ENCODE measurements at places on chromosomes 11 and 22.

DNA sequence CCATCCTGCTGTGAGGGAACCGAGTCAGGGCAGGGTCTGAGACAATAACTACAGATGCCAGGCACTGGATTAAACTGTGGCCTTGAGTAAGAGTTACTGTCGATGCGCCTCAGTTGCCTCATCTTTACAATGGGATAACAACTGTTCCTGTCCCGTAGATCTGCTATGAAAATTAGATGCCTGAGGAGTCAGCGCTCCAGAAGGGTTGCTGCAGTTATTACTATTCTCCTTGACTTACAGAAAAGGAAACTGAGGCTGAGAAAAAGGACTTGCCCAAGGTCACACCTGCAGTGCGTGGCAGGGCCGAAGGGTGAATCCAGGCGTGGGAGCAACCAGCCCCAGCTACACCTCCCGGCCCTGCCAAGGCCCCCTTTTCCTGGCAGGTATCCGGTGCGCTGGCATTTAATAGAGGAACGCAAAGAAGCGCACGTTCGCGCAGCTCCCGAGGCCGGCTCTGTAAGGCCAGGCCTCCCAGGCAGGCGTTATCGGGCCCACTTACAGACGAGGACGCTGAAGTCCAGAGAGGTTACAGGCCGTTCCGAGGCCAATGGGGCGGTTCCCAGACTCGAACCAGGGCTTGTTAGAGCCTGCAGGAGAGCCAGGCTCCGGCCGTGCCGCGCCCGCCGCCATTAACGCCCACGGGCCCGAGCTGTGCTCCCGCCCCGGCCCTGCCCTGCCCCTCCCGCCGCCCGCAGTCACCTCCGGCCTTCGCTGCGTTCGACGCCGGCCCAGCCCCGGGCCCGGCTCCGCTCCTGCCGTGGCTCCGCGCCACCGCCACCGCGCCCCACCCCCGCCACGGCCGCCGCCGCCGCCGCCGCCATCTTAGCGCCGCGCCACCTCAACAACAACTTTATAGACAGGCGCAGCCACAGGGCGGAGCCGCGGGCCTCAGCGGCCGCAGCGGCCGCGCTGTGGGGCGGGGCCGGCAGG is at the start of gene C11orf68:
Gene C11orf68 (minus strand): TSS at position 852 of the 930 bp plus-strand sequence. CDS start 31 bp downstream, at position 821.
- DNase-seq, result no peak

DNA sequence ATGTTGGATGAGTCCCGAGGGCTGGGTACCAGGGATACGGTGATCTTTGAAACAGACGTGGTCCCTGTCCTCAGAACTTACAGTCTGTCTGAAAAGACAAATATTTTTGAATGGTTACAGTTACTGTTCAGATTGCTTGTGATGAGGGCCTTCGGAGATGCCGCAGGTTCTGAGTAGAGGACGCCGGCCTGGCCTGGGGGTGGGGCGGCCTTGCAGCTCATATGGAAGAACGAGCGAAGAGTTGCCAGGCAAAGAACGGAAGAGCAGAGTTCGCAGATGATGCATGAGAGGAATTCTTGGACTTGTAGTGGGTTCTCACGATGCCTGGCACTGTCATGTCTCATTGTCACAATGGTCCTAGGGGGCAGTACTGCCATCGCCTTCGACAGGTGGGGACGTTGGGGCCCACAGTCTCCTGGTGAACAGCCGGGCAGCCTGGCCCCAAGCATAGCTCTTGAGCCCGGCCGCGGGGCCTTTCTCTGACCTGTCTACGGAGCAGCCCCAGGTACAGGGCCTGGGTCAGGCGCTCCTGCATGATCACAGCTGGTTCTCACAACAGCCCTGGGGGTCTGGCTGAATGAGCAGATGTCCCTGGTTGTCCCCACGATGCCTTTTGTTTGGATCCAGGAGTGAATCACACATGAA is 60.9 kb upstream of the PARVG start:
- no peak for DNase-seq

DNA sequence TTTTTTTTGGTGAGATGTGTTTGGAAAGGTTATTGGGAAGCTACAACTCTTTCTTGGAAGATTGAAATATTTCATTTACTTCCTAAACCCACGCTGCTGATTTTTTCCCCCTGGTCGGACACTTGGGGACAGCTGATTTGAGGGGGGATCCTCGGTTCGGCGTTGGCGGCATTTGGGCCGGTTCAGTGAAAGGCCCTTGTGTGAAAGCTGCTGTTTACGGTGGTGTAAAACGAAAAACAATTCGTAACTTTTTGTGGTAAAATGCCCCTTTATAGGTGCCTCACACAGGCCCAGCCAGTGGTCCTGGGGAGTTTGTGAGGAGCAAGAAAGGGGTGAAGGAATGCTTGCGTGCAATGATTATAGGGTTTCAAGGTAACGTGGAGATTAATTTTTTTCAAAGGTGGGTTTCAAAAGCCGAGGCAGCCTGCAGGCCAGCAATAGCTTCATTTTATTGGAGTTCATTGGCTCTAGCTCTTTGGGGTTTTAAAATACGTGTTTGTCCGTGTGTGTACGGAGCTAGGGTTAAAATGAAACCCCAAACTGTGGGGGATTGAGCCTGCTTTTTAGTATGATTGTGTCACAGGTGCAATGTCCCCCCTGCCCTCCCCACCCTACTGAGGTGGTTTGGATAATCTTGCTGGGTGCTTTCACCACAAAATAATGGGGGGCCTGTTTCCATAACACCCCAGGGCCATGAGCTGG is 77.2 kb upstream of the PPARA start:
- no peak for DNase-seq

DNA sequence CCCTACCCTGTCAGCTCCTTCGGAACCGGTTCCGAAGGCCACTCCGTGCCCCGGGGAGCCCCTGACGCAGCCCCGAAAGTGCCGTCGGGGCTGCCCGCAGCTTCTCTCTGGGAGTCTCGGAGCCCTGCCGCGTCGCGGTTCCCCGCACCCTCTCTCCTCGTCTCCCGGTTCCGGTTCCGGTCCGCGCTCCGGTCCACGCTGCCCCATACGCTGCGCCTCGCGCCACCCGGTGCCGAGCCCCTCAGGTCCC is 618 bp downstream of the MTA2 start:
- DNase-seq, result no peak

DNA sequence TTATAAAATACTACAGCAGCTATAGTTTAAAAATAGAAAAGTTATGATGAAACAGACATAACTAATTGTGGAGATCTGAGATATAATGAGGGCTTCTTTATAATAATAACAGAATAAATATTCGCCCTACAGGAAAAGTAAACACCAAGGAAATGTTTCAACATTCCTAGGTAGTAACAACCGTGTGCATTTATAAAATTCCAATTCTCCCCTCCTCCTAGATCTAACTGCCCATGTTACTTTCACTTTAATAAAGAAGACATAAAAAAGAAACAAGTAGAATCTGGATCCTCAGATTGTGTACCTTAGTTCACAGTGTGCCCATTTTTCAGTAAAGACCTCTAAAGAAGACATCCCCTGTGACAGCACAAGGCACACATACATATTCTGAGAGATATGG is 57.8 kb upstream of the MN1 start:
- no peak for DNase-seq

GRCh38 chr11:2825889-2826678 is 59.5 kb downstream of the CDKN1C start:
- DNase-seq, result no peak

DNA sequence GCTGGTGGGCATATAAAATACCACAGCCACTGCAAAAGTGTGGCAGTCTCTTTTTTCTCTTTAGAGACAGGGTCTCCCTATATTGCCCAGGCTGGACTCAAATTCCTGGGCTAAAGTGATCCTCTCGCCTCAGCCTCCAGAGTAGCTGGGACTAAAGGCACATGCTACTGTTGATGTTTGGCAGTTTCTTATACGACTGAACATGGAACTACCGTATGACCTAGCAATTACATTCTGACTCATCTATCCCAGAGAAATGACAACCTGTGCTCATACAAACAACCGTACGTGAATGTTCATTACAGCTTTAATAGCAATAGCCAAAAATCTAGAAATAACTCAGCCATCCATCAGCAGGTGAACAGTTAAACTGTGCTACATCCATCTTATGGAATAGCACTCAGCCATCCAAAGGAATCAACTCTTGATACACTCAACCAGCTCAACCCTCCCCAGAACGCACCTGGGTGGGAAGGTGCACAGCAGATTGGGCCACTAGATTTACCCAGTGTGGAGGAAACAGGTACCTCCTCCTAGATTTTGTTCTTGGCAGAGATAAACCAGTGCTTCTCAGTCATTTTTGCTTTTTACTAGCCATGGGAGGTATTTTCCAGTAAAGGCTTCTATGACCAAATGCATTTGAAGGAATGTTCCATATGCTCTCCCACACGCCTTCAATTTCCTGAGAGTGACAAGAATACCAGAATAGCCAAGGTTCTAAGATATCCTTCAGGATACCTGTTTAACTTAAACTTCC is 130.5 kb downstream of the MED15 start:
- DNase-seq, result no peak

GRCh38 chr11:19602891-19603290 is 109.7 kb upstream of the NAV2 start:
- DNase-seq, result no peak

DNA sequence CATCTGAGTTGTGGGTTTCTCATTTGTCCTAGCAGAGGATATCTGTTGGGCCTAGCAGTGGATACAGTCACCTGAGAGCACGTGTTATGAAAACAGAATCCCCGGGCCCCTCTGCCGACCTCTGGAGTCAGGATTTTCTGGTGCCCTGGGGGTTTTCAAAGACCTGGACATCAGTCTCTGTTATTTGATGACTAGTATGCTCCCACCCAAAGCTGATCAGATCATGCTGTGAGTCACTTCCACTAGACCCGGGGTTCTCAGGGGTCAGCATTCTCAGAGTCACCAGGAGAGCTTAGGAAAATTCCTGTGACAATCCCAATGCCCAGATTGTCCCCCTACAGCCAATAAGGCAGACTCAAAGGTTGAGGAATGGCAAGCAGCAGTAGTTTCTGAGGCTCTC is 38.7 kb downstream of the KCNJ1 start:
- DNase-seq, result no peak

DNA sequence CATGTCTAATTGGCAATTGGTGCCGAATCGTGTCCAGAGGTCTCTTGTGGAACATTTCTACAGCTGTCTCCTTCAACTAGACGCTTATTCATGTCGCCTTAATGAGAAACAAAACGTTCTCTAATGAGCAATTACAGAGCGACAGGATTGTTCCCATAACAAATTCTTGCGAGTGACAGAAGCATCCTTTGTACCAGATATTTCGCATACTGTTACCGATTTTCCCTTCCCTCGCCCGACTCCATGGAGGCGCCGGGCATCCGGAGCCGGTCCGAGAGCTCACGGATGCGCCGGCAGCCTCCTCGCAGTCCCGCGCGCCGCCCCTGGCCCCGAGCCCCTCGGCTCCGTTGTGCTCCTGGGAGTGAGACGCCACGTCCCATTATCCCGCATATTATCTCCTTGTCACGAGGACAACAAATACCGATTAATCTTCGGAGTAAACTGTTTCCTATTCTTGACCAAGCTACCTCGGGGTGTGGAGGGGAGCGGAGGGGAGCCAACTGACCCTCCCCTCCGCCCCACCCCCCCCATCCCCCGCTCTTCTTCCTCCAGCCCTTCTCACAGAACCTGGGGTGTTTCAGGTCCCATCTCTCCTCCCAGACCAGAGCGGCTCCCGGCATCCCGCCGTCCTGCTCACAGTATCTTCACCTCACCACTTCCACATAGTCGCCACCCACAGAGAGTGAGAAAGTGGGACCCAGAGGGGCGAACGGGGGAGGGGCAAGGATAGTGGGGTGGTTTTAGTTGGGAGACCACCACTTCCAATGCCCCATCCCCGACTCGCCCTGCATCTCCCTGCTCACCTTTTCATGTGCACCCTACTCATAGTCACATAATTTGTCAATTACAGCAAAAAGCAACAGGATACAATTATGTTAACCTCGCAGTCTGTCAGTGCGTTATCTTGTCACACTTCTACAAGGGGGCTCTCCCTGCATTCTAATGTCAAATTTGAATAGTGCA is 11.4 kb downstream of the PAX6 start:
- no peak for DNase-seq

GRCh38 chr22:46794067-46794466 is 31.6 kb downstream of the TBC1D22A start:
- DNase-seq, result no peak

DNA sequence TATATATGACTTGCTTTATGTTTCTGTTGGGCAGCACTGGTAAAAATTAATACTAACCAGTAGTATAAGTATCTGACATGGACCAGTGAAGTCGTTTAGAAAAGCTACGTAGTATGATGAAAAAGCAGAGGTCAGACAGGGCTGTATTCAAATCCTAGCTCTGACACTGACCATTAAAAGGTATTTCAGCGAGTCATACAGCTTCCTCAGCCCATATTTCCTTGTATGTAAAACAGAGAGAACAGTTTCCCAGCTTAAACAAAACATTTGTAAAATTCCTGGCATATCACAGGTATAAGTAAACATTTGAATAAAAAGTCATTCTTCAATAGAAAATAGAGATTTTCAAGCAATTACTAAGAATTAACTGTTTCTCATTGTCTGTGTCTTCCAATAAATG is 4.2 kb downstream of the NOX4 start:
- DNase-seq, result no peak

GRCh38 chr11:19594326-19594725 is 118.3 kb upstream of the NAV2 start:
- no peak for DNase-seq

DNA sequence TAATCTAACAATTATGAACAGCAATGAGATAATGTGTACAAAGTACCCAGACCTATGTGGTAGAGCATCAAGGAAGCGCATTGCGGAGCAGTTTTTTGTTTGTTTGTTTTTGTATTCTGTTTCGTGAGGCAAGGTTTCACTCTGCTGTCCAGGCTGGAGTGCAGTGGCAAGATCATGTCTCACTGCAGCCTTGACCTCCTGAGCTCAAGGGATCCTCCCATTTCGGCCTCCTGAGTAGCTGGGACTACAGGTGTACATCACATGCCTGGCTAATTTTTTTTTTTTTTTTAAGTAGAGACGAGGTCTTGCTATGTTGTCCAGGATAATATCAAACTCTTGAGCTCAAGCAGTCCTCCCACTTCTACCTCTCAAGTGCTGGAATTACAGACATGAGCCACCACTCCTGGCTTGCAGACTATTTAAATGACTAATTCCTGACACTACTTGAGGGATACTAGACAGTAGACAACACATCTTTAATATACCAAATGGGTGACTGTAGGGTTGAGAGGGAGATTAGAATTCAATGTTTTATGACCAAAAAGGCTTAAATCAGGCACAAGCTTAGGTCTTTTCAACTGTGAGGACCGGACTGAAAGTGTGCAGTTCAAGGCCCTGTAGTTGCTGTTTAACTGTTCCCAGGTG is 12.7 kb downstream of the OR51B4 start:
- no peak for DNase-seq

DNA sequence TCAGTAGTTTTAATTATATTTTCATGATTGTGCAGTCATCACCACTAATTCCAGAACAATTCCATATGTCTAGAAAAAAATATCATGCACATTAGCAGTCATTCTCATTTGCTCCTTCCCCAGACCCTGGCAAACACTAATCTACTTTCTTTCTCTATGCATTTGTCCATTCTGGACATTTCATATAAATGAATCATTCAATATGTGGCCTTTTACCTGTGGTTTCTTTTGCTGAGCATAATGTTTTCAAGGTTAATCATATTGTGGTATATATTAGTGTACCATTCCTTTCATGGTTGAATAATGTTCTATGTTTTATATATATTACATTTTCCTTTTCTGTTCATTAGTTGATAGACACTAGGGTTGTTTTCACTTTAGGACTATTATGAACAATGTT is 811.1 kb upstream of the RAG2 start:
- no peak for DNase-seq

Data from stimulated activated CD4-positive, alpha-beta T cell treated with anti-CD3 and anti-CD28 coated beads, Interleukin-4, amount 100 ng/mL, for 48 hours (primary cell).